A549 treated with AZD2906 at 1 μM for 4 hours (cell line): ENCODE measurements at places on chromosomes 1 and 21. TPM values are rescaled to one million over a fixed set of nuclear protein-coding genes. Genes with fewer than 3 reads are reported as not detected.

Gene WNT4
- 0.12 to 0.45 TPM (median 0.30 TPM) in 5 replicates for total RNA-seq

Gene GUCA2A
- total RNA-seq = 0.13 TPM in 1 of 5 replicates, not detected in the others

Gene TMPRSS15
- not detected in 5 replicates for total RNA-seq

Gene LIN28A
- total RNA-seq = 0.02 TPM in 1 of 5 replicates, not detected in the others

Gene FCRL2
- total RNA-seq = not detected in 5 replicates

Gene SYDE2
- total RNA-seq = 0.70 to 1.1 TPM (median 0.95 TPM) in 5 replicates

Gene SEMA6C
- total RNA-seq = 1.2 to 2.4 TPM (median 1.8 TPM) in 5 replicates

Gene CD48
- total RNA-seq = not detected in 5 replicates

Gene ACTL8
- total RNA-seq = 1.4 to 1.8 TPM (median 1.7 TPM) in 5 replicates

Gene MSH4
- total RNA-seq = 0.02 TPM in 2 of 5 replicates, not detected in the others

Gene FCRL1
- not detected in 5 replicates for total RNA-seq

Gene SLFNL1
- total RNA-seq = 0.02 to 0.05 TPM (median 0.05 TPM) in 3 of 5 replicates, not detected in the others

Gene HAO2
- not detected in 5 replicates for total RNA-seq
